HCT116 (cell line): ENCODE measurements at places on chromosomes 13 and 19. TPM values are rescaled to one million over a fixed set of nuclear protein-coding genes. Genes with fewer than 3 reads are reported as not detected.
A peak's percentile ranks its signal among the peaks of the same experiment; 100 is the strongest.

GRCh38 chr13:109012115-109012514 lies 382.7 kb downstream of the MYO16 start:
- DNase-seq: no peak

DNA sequence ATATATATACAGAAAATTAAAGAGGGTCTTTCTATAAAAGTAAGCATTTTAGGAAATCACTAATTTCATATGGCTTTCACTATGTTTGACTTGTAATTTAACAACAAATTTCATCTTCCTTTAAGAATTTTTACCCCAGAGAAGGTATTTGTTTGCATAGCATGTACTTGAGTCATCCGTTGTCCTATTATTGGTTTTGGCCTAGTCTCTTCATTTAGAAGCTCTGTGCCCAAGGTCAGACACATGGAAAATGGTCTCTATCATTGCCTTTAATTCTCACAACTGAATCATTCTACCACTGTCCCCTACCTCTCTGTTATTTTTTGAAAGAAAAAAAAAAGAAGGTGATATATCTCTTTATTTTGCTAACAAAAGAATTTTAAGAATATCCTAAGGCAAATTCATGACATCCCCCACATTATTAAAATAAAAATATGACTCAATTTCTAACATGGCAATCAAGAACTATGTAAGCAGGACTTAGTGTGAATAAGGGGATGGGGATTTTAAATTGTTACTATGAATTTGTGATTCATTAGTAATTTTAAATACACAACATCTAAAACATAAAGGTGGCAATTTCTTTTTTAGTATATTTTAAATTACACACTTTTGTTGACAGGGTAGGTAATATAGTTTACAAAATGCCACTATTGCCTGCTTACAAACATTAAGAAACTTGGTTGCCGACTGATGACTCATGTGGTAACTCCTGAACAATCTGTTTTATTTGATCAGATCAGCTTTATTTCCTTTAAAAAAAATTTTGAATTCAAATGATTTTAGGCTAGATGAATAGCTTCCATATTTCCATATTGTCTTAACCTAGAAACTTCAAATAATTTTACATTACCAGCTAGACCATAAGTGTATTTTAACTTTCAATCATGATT lies 13.9 kb downstream of the SLITRK5 start:
- DNase-seq: no peak

- no peak for DNase-seq
These were observed 43.2 kb downstream of the RGCC start for GRCh38 chr13:41500511-41500910.

GRCh38 chr19:49216071-49216470 lies 58.5 kb downstream of the TRPM4 start:
- no peak for DNase-seq

- DNase-seq: no peak
These were observed 414.2 kb upstream of the MIR17HG start for GRCh38 chr13:90933097-90933826.

GRCh38 chr19:50204081-50204428 lies 633 bp downstream of the MYH14 start:
- DNase-seq: no peak

DNA sequence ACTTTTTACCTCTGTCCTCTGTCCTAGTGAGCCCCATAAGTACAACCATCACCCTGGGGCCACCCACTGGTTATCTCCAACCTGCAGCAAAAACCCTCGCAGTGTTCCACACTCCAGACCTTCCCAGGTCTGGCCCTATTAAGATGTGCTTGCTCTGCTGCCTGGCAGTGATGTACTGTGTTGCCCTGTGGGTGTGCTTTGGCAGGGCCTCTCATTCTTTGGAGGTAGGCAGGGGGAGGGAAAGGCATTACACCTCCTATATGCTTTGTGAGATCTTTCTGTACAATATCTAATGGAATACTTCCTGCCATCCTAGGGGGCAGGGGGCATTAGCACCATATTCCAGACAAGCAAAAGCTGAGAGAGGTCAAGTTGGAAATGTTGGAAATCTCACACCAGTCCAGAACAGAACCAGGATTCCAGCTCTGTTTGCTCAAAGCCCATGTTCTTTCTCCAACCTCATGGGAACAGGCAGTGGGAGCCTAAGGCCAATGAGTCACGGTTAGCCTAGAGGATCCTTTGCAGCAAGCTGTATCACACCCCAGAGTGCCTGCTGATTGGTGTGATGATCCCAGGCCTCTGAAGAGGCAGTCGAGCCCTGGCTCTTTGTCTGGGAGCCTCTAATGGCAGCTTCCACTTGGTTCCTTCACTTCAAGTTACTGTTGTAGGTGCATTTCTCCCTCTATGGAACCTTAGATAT lies 59.7 kb upstream of the UBL3 start:
- DNase-seq: no peak

DNA sequence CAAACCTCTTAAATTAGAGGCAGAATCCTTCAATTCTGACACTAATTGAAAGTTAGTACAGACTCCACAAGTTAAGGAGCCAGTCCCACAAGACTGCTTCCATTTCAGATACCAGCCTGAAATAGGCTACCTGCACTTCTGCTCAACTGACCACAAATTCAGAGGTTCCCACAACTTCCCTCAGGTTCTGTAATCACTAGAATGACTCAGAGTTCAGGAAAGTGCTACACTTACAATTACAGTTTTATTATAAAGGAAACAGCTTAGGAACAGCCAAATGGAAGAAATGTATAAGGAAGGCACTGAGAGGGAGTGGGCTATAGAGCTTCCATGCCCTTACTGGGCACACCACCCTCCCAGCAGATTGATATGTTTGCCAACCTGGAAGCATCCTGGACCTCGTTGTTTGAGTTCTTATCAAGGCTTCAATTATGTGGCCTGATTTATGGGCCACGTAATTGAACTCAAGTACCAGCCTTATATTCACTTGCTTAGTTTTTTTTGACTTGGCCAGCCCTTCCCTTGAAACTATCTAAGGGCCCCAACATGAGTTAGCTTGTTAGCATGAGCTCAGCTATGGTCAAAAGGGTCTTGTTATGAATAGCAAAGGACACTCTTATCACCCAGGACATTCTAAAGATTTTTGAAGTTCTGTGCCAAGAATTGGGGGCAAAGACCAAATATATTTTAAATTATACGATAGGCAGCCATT lies 25.9 kb downstream of the NBEA start:
- no peak for DNase-seq

- DNase-seq: no peak
These were observed 569.0 kb upstream of the GPC6 start for GRCh38 chr13:92657565-92657964.

- no peak for DNase-seq
These were observed 25.1 kb upstream of the CD70 start for GRCh38 chr19:6616011-6616410.

DNA sequence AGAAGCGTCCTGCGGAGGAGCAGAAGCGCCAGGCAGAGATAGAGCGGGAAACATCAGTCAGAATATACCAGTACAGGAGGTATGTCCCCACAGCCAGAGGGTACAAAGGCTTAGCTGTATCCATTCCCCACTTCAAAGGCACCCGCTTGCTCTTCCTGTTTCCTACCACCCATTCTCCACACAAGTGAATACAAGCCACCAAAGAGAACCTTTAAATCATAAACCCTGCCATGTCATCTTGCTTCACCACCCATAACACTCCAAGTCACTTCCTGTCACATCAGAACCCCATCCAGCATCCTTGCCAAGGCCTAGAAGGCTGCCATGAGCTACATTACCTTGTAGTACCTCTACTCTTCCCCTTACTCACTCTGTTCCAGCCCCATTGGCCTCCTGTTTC lies 205.8 kb downstream of the LMO7 start:
- DNase-seq: no peak

DNA sequence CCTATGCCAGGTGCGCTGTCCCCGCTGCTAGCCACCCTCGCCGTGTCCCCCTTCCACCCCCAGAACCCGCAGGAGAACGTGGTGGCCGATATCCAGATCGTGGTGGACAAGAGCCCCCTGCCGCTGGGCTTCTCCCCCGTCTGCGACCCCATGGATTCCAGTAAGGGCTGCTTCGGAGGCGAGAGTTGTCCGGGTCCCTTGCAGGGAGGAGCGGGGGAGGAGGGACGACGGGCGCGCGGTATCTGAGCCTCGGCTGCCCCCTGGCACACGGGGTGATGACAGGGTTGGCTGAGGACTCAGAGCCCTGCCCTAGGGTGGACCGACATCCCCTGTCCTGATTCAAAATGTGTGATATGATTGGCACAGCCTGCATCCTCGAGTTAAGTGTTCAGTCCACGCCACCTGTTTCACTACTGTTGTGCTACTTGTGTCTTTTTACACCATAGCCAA lies 653 bp downstream of the MVB12A start:
- no peak for DNase-seq

- peak; percentile 65 for DNase-seq
These were observed 25.1 kb downstream of the SIPA1L3 start for GRCh38 chr19:37931881-37932655.

- DNase-seq: no peak
These were observed 2.2 kb downstream of the ANKRD10 start for GRCh38 chr13:110912651-110913051.

- peak; percentile 59 for DNase-seq
These were observed 8.9 kb upstream of the VN1R1 start for GRCh38 chr19:57465680-57466381.

DNA sequence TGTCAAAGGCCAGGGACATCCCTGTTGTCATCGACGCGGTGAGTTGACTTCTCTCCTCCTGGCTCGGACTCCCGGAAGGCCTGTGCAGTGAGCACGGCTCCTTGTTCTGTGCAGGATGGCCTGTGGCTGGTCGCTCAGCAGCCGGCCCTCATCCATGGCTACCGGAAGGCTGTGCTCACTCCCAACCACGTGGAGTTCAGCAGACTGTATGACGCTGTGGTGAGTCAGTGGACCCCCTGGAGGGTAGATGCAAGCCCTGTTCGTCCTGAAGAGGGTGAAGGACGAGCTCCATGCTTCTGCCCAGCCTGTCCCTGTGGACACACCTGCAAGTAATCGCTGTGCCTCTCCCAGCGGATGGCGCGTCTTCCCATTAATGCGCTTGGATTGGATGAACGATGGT lies 19.2 kb downstream of the NAXD start:
- DNase-seq: peak; percentile 12

DNA sequence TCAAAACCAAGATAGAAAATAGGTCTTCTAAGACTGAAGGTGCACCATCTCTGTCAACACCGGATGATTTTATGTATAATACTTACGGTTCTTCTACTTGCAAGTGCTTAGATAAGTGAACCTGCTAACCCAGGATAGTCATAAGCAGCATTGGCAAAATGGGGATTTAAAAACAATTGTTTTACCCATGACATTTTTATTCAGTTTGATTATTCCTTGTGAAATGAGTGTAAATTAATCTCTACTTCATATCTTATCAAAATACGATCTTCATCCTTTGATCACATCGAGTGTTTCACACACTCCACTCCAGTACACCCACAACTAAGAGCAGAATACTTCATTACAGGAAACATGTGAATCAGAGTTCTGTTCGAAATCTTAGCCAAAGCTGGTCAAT lies 23.0 kb upstream of the MTRF1 start:
- DNase-seq: no peak

DNA sequence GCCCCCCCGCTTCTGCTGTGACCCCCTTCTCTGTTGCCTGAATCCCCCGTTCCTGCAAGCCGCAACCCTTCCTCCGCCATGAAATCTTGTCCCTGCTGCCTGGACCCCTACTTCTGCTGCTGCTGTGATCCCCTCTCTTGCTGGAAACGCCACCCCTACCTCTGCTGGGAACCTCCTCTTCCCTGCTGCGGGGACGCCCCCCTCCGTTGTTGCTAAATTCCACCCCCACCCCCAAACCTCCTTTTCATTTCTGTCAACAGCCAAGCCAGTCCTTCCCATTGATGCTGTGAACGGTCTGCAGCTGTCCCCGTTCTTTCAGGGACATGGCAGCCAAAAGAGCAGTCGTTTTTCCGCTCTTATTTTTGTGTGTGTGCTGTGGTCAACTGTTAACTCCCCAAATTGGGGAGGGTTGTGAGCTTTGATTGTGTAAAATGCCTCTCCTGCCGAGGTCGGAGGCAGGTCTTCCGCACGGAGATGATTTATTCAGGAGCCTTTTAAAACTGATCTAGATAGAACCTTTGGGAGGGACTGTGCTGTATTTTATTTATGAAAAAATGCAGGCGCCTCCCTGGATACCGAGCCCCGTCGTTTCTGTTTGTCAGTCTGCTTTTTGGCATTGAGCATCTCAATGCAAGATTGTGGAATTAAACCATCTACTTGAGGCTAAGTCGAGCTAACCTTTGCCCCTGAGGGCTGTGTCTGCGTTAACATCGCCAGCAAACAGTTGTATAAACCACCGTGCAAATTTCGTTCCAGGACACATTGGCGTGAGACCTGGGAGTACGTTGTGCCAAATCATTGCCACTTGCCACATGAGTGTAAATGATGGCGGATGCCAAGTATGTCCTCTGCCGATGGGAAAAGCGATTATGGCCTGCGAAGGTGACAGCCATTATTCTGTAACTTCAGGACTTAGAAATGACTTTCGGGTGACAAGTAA lies 27.9 kb upstream of the NDUFS7 start:
- no peak for DNase-seq

- DNase-seq: no peak
These were observed 1.9 kb upstream of the PLPPR3 start for GRCh38 chr19:823565-824121.

DNA sequence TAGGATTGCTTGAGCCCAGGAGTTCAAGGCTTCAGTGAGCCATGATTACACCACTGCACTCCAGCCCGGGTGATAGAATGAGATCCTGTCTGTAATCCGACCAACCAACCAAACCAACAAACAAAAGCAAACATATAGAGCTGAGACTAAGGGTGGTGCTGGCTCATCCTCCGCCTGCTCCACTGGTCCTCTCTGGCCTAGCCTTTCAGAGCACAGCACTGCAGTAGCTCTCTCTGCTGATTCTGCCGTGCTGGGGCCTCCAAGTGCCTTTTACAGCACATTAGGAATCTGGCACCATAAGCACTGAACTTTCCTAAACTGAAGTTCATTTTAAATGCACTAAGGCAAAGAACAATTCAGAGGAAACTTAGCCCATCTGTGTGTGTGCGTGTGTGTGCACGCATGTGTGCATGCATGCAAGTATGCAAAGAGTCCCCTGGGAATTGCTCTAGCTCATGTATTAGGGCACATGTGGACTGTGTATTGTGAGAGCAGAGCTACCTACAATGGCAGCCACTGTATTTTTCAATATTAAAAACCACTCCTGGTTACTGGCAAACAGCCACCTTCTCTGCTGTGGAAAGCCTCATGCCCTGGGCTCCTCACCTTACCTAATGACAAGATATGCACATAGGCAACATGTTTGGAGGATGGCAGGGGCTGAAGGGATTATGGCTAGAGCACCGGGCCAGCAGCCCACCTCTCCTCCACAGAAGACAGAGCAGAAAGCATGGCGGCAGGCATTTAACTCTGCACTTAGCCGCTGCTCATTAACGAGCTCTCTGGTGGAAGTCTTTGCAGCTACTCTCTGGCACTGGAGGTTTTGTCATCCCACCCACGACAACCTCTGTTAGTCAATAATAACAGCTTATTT lies 223.1 kb upstream of the TSHZ3 start:
- no peak for DNase-seq

SRRM5 gene
- total RNA-seq: not detected

CEACAM4 gene
- total RNA-seq: not detected

ZNF433 gene
- not detected for total RNA-seq

ZNF599 gene
- total RNA-seq: 2.2 TPM

SPACA4 gene
- total RNA-seq: not detected

ZNF613 gene
- total RNA-seq: 2.2 TPM

ZNF90 gene
- total RNA-seq: not detected

MAN2B1 gene
- total RNA-seq: 48.3 TPM
